ENCODE measurements at places on chromosomes 13 and 19.

GRCh38 chr13:28678809-28679208 is 19.9 kb downstream of the POMP start:
- no peak for DNase-seq

DNA sequence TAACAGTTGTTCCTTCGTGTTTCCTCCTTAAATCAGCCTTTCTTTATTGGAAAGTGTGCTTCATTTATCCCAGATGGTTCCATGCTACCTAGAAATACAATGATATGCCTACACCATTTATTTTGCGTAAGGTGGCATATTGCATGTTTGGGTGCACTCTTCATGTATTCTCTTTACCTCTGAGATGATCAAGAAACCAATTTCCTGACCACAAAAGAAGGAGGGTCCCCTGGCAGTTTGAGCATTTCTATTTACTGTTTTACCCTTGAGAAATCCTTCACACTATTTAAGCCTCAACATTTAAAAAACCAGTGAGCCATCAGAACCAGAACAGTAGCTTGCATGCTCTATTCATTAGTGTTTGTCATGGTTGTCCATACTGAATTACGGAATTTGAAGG is 354.0 kb downstream of the MTUS2 start:
- DNase-seq: no peak

GRCh38 chr13:76934671-76935070 is 13.6 kb upstream of the ACOD1 start:
- no peak for DNase-seq

DNA sequence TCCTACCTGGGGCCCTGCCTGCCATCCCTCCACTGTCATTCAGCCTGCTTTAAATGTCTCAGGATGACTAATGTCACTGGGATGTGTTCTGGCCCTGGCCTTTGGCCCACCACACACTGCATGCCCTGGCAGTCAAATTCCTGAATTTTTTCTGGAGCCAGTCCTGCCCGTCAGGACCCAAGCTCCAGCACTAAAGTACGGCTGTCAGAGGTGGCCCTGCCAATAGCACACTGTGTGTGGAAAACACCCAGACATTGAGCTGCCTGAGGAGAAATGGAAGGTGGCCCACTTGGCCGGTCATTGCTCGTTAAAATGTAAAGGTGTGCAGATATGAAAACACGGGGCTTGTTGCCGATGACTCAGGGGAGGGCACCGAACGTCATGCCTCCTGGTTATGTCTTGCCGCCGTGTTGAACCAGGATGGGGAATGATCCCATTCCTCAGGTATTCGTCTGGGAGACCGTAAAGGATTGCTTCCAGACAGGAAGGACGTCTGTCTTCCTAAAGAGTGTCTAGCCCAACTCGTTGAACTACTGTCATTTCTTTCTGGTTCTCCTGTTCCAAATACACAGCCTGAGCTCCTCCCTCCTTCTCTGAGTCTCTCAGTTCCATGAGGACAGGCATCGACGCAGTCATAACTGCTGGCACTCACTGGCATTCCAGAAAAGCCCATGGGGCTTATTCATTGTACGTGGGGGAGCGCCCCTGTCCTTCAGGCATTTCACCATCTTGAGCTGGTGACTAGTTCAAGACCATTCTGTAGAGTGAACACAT is 40.6 kb downstream of the COL4A2 start:
- no peak for DNase-seq

DNA sequence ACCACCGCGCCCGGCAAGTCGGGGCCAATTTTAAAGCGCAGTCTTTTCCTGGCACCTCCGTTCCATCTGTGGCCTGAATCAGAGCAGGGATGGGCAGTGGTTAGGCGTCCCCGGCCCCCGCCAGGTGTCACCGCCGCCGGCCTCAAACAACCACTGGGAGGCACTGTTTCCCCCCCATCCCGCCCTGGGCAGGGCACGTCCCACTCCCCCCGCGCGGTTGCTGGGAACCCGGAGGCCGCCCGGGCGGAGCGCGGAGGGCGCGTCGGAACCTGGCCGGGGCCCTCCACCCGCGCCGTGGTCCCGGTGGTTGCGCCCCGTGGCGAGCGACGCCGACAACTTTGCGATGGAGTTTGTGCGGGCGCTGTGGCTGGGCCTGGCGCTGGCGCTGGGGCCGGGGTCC is at the start of gene GRIN3B:
TSS of gene GRIN3B (plus strand) at position 325 of the 400 bp plus-strand sequence. CDS start at position 344, 19 bp downstream.
- peak; percentile 53 for DNase-seq

DNA sequence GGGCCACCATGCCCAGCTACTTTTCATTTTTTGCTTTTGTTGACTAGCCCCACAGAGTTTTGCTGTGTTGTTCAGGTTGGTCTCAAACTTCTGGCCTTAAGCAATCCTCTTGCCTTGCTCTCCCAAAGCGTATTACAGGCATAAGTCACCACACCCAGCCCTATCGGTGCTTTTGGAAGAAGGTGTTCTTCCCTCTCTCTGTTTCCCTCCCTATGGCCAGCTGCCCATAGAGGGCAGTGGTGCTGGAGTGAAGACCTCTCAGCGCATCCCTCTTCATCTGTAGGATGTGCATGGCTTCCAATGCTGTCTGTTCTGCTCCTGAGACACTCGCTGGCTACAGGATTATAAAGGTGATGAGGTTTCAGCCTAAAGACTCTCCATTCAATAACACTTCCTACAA is 1.3 kb upstream of the CD22 start:
- no peak for DNase-seq

GRCh38 chr19:6185835-6186834 is 50.7 kb downstream of the ACSBG2 start:
- no peak for DNase-seq

DNA sequence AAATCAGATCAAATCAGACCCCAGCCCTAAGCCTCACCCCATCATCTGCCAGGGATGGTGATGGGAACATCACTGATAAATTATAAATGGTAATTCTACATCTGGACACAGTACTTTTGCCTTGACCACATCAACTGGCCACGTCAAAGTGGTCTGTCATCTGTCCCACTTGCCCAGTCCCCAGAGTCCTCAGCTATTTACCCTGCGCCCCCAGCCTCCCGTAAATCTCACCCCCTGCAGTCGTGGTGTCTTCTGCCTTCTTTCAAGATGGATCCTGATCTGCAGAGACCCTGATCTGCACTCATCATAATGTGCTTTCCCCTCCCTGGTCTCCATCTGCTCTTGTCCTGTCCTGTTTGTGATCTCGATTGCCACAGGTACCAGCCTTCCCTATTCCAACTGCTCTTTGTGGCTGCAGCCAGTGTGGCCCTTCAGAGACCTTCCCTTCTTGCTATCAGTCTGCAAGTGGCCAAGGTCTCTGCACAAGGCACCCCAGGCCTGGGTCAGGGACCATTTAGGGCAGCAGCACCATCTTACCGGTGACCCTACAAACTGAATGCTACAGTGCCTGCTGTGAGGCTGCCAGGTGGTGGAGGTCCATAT is 26.7 kb upstream of the POP4 start:
- no peak for DNase-seq

GRCh38 chr19:5001615-5002014 is 32.7 kb downstream of the KDM4B start:
- DNase-seq: peak; percentile 7

DNA sequence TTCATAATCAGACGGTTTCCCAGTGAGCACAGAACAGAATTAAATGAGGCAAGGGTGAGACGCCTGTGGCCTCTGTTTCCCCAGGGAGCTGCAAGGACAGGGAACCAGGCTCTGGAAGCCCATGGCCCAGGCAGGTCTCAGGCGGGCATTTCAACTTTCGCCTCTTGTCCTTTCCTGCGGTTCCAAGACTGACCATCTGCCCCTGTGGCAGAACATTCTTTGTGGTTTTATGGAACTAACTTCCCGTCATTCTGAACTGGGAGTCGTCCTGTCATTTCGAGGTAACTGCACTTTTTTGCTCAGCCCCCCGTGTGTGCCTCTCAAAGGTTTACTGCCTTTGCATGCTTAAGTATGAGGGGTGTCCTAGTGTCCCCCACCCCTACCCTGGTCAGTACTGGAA is 70.9 kb downstream of the KL start:
- DNase-seq: no peak

DNA sequence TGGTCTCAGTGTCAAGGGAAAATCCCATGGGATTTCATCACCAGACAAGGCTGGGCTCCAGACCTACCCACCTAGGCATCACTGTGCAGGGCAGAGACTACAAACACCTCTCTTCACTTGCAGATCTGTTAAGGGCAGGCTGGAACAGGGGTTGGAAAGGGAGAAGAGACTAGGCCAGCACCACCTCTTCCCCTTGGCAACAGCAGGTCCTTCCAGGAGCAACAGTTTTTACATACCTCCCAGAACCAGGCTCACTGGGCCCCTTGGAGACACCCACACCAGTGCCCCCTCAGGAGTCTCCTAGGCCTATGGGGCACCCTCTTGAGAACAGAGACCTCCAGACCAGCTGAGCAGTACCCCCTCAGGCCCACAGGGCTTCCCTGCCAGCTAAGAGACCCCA is 2.5 kb upstream of the UBE2M start:
- no peak for DNase-seq

- no peak for DNase-seq
Observed at GRCh38 chr19:19214892-19215291, 3.1 kb downstream of the NCAN start.

GRCh38 chr19:56139847-56140582 is 1.1 kb upstream of the ZNF444 start:
- no peak for DNase-seq

DNA sequence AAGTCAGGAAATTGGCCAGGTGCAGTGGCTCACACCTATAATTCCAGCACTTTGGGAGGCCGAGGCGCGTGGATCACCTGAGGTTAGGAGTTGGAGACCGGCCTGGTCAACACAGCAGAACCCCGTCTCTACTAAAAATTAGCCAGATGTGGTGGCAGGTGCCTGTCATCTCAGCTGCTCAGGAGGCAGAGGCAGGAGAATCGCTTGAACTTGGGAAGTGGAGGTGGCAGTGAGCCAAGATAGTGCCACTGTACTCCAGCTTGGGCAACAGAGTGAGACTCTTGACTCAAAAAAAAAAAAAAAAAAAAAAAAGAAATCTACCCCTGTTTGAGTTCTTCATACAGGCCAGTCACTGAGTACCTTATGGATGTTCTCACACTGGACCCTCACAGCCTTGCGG is 42.0 kb downstream of the SLC15A1 start:
- DNase-seq: no peak

GRCh38 chr19:34226036-34226435 is 28.3 kb upstream of the GARRE1 start:
- DNase-seq: no peak

DNA sequence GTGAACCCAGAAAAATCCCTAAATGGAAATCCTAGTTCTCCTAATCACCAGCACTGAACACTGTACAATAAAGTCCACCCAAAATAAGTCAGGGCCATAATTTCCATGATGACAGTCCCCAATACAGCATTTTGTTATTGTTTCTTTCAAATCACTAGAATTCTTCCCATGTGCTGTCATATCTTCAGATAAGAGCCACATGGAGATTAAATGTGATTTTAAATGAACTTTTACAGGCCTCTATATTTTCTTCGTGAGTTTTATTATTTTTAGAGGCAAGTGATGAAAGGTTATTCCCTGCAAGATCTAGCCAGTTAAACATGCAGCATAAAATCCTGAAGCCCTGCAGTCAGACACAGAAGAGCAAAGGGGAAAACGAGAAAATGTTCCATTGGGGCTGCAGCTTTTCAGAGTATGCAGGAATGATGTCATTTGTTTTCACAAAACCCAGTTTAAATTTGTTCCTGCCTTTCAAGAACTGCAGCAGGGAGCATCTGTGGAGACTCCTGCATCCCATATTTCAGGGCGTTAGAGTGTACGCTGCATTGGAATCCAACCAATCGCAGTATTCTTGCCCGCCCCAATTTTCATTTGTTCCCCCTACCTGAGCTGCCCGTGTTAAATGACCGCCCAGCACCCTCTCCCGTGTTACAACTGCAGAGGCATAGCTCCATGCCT is 167.2 kb upstream of the KLF12 start:
- no peak for DNase-seq

- DNase-seq: no peak
Observed at GRCh38 chr19:2312820-2313501, 5.0 kb upstream of the LINGO3 start.

- DNase-seq: no peak
Observed at GRCh38 chr19:49973987-49974386, 13.0 kb upstream of the SIGLEC11 start.

DNA sequence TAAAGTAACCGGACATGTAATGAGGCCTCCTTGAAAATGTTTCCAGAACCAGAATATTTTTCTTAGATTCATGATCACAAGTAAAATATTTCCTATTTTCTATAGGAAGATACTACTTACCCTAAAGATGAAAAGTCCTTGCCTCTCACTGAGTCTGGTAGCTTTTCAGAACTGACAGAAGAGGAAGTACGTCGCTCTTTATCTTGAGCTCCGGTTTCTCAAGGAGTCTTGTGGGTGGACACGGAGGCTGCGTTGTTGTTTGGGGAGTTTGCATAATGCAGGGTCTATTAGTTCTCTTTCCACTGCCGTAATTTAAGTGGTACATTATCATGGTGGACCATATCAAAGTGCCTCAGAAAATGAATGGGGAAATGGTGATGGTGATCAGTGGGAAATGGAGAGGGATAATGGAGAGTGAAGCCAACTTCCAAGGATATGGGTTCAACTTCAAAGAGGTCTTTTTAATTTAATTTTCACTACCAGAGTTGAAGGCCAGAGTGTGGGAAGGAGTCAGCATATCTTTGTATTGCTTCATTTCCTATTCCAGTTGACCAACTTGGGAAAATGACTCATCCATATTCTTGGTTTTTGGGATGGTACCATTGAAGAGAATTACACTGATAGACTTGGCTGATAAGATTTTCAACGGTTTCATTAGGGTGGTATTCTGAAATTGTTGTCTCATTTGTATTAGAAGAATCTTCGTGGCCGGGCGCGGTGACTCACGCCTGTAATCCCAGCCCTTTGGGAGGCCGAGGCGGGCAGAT is 23.4 kb downstream of the MBD3L2B start:
- DNase-seq: no peak

GRCh38 chr19:18203408-18203862 is 407 bp downstream of the RAB3A start:
- DNase-seq: peak; percentile 43

- no peak for DNase-seq
Observed at GRCh38 chr13:48838193-48838973, 137.3 kb upstream of the FNDC3A start.

- DNase-seq: no peak
Observed at GRCh38 chr13:44732503-44733098, 156.5 kb upstream of the TSC22D1 start.

GRCh38 chr13:113650731-113651148 is 7.3 kb downstream of the ATP4B start:
- no peak for DNase-seq

GRCh38 chr13:51332566-51333361 is 6.7 kb upstream of the SERPINE3 start:
- DNase-seq: no peak

DNA sequence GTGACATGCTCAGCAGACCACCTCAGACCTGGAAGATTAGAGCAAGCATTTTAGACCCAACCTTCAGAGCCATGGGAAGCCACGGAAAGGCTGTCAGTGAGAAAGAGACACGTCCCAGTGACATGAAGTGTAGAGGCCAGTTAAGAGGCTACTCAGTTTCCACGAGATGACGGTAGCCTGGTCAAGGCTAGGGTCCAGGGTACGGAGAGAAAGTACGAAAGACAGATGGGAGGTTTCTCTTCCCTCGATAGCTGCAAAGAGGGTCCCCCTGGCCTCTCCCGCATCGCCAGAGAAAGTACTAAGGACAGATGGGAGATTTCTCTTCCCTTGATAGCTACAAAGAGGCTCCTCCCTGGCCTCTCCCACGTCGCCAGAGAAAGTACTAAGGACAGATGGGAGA is 8.6 kb downstream of the ZSCAN5A start:
- DNase-seq: no peak

- peak; percentile 25 for DNase-seq
Observed at GRCh38 chr19:45613926-45614725, 12.1 kb upstream of the GPR4 start.

GRCh38 chr19:35636651-35637050 is 4.9 kb upstream of the ETV2 start:
- DNase-seq: no peak

Data from stimulated activated CD4-positive, alpha-beta T cell treated with anti-CD3 and anti-CD28 coated beads, Interleukin-4, amount 100 ng/mL, for 4 hours (primary cell).